OCI-LY7 (cell line): ENCODE measurements at places on chromosomes 6 and 20. TPM values are rescaled to one million over a fixed set of nuclear protein-coding genes. Genes with fewer than 3 reads are reported as not detected.

MACROD2 gene
- total RNA-seq = 4.5 and 6.4 TPM in 2 replicates

FAM162B gene
- total RNA-seq = not detected in 2 replicates

- DNase-seq = no peak
Measured at GRCh38 chr20:61786230-61786629, 279.5 kb downstream of the TAF4 start.

DNA sequence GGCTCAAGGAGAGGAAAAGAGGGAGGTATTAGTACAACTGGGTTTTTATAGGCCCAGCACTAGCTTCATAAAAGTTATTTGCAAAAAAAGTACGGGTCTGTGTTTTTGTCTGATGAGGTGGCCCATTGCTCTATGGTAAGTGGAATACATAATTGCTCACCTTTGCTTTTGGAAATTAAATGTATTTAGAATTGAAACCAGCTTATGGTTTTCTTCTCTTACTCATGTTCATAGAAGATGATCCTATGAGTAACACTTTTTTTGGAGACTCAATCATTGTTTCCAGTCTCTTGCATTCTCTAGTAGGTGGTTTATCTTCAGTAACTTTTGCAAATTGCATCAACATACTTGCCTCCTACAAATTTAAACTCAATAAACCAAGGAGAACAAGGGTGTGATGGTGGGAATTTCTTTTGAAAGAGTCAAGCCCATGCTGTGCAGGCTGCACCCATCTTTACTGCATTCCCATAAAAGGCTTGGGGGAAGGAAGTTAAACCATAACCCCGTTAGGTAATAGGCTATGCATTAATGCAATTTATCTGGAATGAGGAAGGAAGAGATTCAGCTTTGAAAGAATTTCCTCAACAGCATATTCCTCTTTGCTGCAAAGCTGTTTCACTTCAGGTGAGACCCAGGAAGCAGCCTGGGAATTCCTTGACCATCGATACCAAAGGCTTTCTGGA, 48.5 kb upstream of the EDN1 start:
- no peak for DNase-seq

DNA sequence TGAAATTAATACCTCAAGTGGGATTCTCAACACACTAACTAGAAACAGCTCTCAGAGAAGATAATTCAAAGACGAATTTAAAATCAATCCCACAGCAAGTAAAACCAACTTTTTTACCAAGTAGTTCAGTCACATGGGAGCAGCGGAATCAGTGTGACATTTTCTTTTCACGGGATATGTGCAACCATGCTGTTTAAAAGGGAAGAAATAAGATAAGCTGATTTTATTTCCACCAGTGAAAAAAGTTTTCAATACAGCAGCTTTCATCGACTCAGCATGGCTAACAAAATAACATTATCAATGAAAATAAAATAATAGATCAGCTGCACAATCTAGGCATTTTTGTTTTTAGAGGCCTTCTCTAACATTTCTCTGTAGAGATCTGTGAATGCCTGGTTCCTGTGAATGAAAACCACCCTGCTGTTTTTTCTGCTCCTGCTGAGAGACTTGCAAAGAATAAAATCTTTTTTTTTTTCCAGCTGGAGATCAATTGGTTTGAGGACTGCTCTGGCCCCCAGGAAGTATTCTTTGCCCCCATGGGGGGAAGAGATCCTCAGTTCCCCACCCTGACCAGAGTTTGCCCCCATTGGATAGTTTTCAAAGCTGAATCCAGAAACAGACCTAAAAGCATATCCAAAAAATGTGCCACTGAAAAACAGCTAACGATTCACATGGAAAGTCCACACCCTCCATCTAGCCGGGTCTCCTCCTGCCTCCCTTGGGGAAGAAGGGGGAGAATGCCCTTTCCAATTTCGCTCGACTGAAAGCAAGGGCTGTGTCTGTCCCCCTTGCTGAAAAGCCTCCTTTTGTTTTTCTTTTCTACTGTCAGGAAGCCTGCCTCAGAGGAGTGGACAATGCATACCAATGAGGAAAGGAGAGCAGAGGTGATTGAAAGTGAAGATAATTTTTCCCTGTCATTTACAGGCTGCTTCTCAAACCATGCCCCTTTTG, 317.6 kb downstream of the PRKN start:
- DNase-seq = no peak

DNA sequence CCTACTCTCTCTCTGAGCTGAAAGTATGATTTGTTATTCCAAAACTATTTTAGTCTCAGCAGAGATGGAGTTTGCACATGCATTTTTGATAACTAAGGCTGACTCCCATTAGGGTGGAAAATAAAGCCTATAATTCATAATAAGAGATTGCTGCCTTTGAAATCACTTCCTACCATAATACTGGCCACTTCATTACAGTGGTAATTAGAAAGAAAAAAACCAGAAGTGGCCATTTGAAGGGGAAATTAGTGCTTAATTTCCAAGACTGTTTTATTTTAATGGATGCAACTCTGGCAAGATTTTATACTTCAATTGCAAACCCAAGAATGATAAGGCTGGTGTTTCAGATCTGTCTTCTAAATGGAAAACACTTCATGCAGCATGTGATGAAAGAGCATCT, 43.4 kb downstream of the SLC35B3 start:
- no peak for DNase-seq
